Transverse colon (tissue), 4 donors: ENCODE measurements at places on chromosomes 16 and 17. TPM values are rescaled to one million over a fixed set of nuclear protein-coding genes. Genes with fewer than 3 reads are reported as not detected.

- no peak for DNase-seq
These were observed 286.4 kb downstream of the GRIN2A start for GRCh38 chr16:9895817-9896216.

DNA sequence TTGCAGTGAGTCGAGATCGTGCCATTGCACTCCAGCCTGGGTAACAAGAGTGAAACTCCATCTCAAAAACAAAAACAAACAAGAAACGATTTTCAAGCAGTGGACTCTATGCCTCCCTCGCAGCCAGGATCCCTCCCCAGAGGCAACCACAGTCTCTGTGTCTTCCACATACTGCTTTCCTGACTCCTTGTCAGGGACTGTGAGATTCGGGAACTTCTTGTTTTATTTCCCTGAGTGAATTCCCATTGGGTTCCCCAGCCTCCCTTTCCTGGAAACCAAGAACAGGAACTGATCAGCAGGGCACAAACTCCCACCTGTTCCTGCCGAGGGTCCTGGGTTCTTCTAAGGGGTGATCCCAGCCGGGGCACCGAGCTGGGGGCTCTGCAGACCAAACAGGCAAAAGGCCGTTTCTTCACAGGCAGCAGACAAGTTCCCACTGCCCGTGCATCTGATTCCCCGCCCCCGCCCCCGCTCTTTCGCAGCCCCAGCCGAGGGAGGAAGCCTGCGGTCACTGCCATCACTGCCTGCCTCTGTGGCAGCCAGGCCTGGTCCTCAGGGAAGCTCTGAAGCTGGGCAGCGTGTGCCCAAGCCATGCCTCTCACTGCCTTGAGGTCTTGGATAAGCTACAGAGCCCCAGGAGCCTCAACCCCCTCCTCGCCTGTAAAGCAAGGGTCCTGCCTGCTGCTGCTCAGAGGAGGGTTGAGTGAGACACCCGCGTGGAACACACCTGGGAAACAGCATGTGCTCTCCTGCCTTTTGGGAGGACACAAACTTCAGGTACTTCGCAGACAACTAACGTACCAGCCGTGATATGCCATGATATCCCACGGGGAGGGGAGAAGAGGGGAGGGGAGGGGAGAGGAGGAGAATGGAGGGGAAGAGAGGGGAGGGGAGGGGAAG is 5.5 kb upstream of the PIEZO1 start:
- peak; percentile 62 for DNase-seq

- no peak for DNase-seq
These were observed 37.1 kb upstream of the BCAS3 start for GRCh38 chr17:60640503-60640902.

DNA sequence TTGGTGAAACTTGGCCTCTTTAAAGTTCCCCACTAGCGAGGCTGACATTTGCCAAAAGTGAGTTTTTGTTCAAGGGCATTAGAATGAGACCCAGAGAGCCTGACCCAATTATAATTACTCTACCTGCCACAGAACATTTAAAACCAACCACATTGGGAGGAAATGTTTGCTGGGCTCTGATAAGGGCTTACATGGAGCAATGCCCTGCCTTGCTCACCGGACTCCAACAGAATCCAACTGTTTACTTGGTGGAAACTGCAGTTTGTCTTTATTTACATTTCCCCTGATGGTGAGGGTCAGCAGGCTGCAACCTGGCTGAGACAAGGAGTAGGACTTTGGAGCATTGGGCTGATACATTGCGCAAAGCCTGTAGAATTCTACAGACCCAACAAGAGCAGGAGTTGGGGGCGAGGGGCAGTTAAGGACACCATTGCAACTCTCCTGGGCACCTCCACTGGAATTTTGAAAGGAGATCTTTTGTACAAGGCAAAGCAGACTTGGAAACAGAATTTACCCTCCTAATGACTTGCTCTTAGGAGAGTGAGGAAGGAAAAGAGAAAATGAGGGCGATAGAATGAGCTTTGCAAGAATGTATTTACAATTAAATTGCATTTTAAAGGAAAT is 368.6 kb downstream of the SHISA9 start:
- DNase-seq: no peak

PDF gene
- total RNA-seq: 19.5 TPM

PSMD11 gene
- 20.9 TPM for total RNA-seq

SEZ6L2 gene
- 9.7 TPM for total RNA-seq
